ENCODE measurements at places on chromosomes 4 and X.

GRCh38 chr4:188934320-188934962 lies 795.2 kb downstream of the TRIML1 start:
- no peak for DNase-seq

DNA sequence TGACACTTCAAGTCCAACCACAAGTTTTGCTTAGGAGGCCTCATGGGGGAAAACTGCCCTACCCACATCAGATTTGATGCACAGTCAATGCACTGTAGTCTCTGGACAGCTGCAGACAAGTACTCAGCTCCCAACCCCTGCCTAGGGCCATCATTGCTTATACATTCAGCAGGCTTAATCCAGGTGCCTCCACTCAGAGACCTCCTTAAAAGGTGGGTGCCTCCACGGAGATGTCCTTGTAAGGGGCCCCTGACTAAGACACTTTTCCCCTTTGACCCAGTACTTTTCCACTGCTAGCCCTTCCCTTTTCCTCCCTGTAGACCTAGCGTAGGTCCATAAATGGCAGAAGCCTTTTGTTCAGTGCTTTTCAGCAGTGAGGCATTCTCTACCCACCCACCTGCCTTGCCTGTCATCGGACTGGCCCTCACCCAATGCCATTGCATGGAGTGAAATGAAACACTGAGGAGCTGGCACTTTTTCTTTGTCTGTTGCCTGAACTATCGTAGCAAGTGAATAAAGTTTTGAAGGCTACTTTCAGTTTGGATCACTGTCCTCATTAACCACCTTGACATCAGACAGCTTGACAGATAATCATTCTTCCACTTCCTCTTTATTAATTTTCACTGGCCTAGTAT lies 23.8 kb upstream of the PLK4 start:
- DNase-seq, result no peak

DNA sequence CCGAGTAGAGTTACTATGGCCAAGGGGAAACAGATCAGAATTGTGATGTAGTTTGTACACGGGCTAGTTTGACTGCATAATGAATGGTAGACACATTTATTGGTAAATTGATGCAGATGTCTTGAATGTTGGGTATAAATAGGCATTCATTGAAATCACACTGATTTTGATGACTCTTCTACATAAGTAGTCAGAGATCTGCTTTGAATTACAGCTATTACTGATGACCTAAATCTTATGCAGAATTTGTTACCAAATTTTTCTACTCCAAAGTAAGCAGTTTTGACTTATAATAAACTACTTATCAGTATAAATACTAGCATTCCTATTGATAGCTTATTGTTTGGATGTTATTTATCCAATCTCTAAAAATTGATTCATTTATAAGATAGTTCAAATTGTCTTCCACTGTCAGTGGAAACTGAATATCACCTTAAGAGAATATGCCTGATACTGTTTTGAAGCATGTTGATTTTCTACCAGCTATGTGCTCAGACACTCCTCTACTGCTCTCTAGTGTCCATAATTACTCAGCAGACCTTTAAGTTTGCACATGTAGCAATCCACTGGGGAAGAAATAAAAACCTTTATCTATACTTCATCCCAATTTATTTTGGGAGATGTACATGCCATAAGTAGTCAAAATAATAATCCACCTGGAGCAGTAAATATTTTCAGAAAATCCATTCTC lies 120.3 kb downstream of the RASL11B start:
- DNase-seq, result no peak

GRCh38 chr4:174848596-174848995 lies 19.5 kb upstream of the GLRA3 start:
- no peak for DNase-seq

DNA sequence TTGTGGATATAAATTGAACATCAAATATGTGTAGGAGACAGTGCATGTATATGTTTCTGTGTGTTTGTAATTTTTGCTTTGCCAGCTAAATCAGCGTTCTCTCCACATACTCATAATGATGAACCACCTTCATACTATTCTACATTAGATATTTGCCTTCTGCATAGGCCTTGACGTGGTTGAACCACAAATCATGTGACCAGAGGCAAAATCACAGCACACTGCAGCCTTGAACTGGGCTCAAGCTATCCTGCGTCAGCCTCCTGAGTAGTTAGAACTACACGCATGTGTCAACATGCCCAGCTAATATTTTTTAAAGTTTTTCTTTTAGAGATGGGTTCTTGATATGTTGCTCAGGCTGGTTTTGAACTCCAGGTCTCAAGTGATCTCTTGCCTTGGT lies 9.5 kb downstream of the UBQLN2 start:
- no peak for DNase-seq

GRCh38 chr4:25011135-25011866 lies 19.4 kb downstream of the LGI2 start:
- no peak for DNase-seq
